ENCODE measurements at places on chromosomes 2 and 18.

GRCh38 chr2:45883603-45884000, 232.1 kb downstream of the PRKCE start:
- DNase-seq = no peak

- no peak for DNase-seq
Measured at GRCh38 chr2:42914314-42914713, 121.9 kb upstream of the HAAO start.

DNA sequence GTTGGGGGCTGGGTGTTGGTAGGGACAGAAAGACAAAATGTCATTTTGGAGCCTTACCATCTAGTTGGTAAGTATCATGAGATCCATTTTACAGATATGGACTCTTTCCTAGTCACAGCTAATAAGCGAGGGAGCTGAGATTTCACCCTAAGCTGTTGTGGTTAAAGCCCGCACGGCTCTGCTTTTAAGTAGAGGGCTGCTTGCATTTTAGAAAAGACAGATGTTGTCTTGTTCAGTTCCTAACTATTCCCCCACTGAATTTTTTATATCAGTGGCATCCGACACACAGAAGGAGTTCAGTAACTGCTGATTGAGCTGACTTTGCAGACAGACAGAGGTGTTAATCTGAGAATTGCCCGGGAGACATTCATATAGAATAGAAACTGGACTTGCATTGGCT, 3.7 kb downstream of the QPCT start:
- no peak for DNase-seq

GRCh38 chr2:69717861-69718273, 24.1 kb upstream of the ANXA4 start:
- no peak for DNase-seq

DNA sequence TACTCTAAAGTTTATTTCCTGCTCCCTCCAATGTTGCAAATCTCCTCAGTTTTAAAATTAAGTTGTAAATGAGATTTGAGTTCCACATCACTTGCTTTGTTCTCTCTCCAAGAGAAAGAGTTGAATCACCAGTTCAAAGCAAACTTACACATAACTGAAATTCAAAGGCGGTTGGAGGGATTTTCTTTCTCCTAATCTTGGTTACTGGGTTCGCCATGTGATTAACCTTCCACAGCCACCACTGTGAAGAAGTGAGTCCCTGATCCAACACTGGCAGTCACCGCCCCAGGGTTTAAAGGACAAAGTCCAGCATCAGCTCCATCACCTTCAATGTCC, 247.1 kb downstream of the MYCN start:
- DNase-seq = no peak

GRCh38 chr2:25981596-25982272, 563 bp downstream of the KIF3C start:
- no peak for DNase-seq

DNA sequence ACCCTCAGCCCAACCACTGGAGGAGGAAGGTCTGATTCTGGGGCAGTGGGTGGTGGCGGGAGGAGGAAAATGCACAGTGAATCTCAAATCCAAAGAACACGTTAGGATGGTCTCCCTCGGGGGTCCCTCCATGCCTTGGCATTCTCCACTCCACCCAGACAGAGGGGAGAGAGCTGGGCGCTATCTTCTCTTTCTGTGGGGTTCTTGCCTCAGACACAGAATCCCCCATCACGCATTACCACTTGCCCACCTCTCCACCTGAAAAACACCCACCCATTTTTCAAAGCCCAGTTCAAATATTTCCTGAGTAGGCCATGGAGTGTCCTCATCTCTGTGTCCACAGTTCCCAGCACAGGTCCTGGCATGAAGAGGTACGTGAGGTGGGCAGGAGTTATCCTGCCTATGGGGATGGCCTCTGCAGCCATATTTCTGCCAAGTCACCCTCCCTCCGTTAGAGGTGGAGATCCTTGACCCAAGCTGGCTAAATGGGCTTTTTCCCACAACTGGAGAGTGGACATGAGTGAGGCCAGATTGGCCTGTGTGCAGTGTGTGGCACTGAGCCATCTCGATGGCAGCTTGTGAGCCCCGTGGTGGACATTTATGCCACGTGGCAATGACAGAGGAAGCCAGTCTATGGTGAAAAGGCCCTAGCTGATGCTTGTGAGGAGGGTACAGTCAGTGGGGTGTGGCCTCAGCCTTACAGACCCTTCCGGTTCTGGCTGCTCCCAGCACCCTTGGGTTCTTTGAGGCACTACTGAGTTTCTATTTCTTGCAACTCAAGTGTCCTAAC, 9.5 kb upstream of the TEX261 start:
- no peak for DNase-seq

GRCh38 chr18:71887509-71887908, 656.6 kb downstream of the CBLN2 start:
- DNase-seq = no peak

DNA sequence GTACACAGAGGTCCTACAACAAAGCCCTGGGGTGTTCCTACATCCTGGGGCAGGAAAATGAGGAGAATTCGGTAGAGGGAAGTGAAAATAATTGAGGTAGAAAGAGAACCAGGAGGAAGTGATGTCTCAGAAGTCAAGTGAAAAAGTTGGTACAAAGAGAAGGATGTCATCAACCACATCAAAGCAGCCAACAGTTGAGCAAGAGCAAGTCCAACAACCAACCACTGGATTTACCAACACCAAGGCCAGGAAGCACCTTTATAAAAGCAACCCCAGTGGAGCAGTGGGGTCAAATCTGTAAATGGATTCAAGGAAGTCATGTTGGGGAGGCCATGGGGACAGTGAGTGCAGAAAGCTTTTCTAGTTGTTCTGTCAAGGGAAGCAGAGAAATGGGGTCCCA, 360.4 kb downstream of the ZNF516 start:
- no peak for DNase-seq
